Activated CD8-positive, alpha-beta T cell treated with anti-CD3 and anti-CD28 coated beads for 36 hours (primary cell): ENCODE measurements at places on chromosomes 6 and 20. TPM values are rescaled to one million over a fixed set of nuclear protein-coding genes. Genes with fewer than 3 reads are reported as not detected.

The GPX6 gene
- not detected for total RNA-seq

The C2 gene
- total RNA-seq: 0.99 TPM

The L3MBTL3 gene
- 13.5 TPM for total RNA-seq

The PI16 gene
- not detected for total RNA-seq

The ZNF165 gene
- 3.5 TPM for total RNA-seq

The BANF2 gene
- total RNA-seq: not detected

The PPT2 gene
- total RNA-seq: 21.7 TPM

The RPS6KA2 gene
- total RNA-seq: 5.8 TPM

The ACAT2 gene
- 70.8 TPM for total RNA-seq

The PGBD1 gene
- 2.4 TPM for total RNA-seq

The MYB gene
- total RNA-seq: 53.6 TPM

GRCh38 chr6:161954077-161954476, 680.2 kb upstream of the AGPAT4 start:
- DNase-seq: no peak

DNA sequence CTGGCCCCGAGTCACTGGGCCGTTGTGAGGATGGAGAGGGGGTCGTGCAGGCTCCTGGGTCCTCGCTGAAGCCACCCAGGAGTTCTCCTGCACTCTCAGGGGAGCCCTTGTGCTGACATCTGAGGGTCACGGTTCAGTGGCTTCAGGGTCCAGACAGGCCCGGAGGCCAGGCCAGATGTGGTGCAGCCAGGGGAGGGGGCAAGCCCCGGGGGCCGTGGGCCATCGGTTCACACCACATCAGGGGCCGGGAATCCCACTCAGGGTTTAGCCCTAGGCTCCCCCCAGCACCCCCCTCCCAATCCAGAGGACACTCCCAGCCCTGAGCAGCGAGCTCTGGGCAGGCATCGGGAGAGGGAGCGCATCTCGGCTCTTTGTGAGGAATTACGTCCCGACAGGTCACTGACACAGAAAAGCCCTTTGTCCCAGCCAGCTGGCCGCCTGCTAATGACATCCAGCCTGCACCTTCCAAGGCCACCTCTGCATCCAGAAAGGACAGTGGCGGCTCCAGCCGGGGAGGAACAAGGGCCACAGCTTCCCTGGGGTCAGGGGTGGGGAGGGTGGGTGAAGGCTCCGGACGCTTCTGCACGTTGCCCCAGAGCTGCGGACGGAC, 6.4 kb upstream of the CHRNA4 start:
- no peak for DNase-seq

DNA sequence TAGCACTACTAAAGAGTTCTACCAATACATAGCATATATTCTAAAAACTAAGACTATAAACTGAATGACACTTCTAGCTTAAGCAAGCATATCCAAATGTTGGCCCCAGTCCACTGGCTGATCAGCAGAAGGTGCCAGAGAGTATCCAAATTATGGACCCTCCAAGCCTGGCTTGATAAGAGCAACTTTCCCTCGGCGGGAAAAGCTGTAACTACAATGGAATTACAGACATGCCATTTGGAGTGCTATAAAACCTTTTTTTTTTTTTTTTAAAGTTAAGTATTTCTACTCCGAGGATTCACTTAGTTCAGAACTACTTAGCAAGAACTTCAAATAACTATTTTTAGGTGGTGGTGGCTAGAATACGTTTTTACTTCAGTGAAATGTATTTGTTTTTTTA, 94.6 kb downstream of the EPB41L2 start:
- no peak for DNase-seq

DNA sequence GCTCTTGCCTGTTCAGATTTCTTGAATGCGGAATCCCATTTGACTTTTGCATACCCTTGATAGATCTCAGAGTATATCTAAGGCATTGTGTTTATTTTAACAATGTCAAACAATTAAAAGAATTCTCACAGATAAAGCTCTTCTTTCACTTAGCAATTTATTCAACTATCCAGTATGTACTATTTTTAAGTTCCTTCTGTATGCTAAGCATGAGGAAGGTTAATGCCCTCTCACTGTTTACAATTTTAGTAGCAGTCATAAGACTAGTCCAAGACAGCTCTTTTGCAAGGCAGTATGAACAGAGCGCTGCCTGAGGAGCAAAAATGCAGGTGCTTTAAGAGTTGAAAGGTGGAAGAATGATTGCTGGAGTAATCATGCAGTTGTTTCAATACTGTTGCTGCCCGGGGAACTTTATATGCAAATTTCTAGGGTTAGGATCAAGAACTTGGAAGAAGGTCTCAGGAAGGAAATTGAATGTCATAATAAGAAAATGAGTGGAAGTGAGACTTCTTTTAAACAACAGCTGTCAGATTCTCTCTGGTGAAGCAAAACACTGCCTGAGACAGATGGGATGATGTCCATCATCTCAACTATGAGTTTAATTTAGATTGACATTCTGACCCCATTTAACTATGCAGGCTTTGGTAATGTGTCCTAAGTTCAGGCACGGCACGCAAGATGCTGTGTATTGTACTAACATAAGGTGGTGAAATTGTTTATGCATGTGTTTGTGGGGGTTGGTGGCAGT, 1303.5 kb upstream of the CITED2 start:
- DNase-seq: no peak

DNA sequence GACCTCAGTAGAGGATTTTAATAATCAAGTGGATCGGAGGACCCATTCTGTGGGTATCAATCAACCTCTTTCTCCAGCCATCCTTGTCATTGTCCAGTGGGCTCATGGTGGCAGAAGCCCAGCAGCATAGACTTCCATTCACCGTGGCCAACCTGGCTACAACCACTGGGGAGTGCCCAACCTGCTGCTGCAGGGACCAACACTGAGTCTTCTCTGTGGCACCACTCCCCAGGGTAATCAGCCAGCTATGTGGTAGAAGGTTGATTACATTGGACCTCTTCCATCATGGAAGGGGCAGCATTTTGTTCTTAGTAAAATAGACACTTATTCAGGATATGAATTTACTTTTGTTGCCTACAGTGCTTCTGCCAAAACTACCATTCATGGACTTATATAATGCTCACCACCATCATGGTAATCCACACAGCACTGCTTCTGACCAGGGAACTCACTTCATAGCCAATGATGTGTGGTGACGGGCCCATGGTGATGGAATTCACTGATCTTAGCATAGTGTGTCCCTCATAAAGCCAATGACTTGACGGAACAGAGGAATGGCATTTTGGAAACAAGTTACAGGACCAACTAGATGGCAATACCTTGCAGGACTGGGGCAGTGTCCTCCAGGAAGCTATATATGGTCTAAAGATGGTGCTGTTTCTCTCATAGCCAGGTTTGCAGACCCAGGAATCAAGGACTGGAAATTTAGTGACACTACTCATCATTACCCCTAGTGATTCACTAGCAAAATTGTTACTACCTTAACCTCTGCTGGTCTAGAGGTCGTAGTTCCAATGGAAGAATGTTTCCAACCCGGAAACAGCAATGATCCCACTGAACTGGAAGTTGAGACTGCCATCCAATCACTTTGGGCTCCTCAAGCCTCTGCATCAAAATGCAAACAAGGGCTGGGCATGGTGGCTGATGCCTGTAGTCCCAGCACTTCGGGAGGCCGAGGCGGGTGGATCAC, 7.6 kb downstream of the CD24 start:
- no peak for DNase-seq

DNA sequence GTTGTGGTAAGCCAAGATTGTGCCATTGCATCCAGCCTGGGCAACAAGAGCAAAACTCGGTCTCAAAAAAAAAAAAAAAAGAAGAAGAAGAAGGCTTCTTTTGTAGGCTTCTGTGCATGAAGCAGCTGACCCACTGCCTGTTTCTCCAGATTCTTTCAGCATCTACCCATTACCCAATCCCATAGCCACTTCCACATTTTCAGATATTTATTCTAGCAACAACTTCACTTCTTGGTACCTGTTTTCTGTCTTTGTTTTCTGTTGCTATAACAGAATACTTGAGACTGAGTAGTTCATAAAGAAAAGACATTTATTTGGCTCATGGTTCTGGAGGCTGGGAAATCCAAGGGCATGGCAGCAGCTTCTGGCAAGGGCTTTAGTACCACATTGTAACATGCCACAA, 95.3 kb upstream of the SGK1 start:
- DNase-seq: no peak

GRCh38 chr6:11315743-11316437, 83.4 kb upstream of the NEDD9 start:
- no peak for DNase-seq

DNA sequence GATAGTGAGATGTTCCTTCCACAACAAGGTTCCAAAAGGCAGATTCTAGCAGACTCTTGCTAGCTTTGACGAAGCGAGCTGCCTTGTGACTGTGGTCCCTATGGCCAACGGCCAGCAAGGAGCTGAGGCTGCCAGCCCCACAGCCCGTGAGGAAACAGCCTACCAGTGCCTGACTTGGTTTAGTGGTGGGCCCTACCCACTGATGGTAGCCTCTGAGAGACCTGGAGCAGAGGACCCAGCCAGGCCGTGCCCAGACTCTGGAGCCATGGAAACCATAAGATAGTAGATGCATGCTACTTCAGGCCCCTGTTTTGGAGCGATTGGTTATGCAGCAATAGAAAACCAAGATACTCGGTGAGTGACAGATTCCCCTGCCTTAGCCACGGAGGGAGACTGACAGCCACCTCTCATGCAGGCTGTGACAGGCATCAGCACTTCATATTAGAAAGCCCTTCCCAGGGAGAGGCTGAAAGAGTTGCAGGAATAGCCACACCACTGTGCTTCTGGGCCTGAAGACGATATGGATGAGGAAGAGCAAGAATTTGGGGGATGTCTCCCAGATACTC, 19.2 kb downstream of the PSMG4 start:
- DNase-seq: no peak

DNA sequence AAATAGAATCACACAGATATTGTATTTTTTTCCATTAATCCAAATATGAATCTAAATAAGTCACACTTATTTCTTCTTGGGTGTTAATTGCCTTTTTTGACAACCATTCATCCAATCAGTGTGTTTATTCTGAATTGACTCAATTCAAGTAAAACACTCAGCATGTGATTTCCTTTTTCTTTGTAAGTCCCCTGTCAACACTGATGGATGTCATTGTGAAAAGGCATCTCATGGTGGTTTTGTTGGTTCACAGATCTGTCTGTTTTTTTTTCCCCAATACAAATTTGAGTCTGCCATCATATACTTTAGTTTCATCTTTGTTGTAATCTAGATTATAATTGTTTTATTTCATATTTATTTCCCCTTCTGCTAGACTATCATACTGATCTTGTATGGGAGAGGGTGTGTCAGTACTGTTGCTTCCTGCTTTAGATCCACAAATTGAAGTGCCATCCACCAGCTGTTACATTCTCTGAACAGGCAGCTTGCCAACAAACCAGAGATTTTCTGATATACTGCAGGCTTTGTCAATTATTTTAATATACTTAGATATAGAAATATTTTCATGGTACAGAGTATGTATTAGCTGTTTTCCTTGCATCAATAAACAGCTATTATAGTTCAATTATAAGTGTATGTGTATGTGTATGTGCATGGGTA, 64.2 kb upstream of the FLRT3 start:
- no peak for DNase-seq

DNA sequence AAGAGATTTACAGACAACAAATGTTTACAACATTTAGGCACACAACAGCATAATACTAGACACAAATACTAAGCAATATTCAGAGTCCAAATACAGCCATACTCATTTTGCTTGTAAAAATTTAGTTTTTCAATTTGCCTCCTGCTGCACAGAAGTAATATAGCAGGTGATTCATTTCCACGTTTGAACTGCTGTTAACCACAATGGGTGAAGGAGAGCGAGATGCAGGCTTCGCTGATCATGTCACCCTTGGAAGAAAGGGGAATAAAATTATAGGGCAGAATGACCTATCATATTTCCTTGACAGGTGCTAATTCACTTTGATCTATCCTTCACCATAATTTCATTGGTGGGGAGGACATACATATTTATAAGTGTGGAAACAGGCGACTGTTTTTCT, 643.8 kb upstream of the AGPAT4 start:
- no peak for DNase-seq

DNA sequence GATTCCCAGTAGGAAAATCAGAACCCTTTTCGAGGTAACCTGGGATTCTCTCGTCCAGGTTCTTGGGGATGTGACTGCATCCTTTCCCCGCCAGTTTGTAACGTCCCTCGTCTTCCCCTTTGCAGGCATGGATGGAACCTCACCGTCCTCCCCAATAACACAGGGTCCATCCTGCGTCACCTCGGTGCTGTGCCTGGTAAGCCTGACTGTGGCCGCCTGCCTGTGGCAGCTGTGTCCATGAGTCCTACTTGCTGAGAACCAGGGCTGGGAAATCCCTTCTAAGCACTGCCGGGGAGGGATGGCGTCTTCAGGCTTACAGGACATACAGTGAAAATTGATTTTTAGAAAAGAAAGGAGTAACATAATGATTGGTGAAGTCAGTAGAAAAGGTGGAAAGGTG, 155.6 kb downstream of the DTNBP1 start:
- no peak for DNase-seq

DNA sequence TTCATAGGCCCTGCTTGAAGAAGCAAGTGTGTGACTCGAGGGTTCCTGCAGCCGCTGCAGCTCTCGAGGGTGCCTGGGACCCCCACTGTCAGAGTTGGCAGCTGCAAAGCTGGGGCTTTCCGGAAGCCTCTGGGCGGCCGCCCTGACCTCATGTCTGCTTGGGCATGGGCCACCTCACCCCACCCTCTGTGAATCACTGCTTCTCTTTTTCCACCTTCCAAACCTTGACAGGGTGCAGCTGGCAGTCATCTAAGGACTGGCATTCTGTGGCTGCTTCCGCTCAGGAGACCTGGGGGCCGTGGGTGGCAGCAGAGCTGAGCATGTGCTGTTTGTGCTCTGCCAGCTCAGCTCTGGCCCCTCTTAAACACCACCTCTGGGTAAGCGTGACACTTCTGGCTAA, 32.0 kb downstream of the ERMARD start:
- DNase-seq: no peak

DNA sequence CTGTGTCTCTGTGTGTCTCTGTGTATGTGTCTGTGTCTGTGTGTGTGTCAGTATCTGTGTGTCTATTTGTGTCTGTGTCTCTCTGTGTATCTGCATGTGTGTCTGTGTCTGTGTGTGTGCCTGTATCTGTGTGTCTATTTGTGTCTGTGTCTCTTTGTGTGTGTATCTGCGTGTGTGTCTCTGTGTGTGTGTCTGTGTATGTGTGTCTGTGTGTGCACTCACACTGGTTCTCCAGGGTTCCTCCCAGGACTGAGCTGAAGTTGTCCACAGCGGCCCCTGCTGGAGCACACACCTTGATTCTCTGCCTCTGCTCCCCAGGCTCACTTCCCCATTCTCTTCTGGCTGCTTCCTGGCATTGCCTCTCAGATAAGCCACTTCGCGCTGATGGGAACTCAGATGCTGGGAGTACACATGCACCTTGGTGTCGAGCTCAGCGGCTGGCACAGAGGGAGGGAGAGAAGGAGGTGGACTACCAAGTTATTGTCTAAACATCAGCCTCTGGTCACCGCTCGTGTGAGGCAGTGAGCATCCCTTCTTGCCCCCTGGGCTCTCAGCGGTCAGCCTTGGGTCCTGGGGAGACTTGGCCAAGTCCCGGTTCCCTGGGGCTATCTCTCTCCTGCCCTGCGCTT, 104.9 kb upstream of the NXT1 start:
- DNase-seq: peak; percentile 37
